Lower leg skin (tissue), 4 donors: ENCODE measurements at places on chromosomes 1 and 21. TPM values are rescaled to one million over a fixed set of nuclear protein-coding genes. Genes with fewer than 3 reads are reported as not detected.

HHIPL2 gene
- not detected for total RNA-seq

OR2T11 gene
- total RNA-seq, result not detected

SPATA45 gene
- not detected for total RNA-seq

SLFNL1 gene
- total RNA-seq, result 0.26 TPM

GBP1 gene
- total RNA-seq, result 11.5 TPM

DDI2 gene
- total RNA-seq, result 58.6 TPM

GJA9 gene
- 0.19 TPM for total RNA-seq

ARHGEF16 gene
- total RNA-seq, result 11.5 TPM

LCE2C gene
- 775 TPM for total RNA-seq

CAMK1G gene
- not detected for total RNA-seq

IL22RA1 gene
- total RNA-seq, result 34.7 TPM

OPRD1 gene
- not detected for total RNA-seq

OR2L8 gene
- total RNA-seq, result not detected

C1orf116 gene
- total RNA-seq, result 137 TPM

APOBEC4 gene
- not detected for total RNA-seq

ACTA1 gene
- 0.53 TPM for total RNA-seq

HAPLN2 gene
- total RNA-seq, result 0.80 TPM

CELA3A gene
- not detected for total RNA-seq

ATP5PO gene
- total RNA-seq, result 115 TPM

S100A9 gene
- 31.1 TPM for total RNA-seq

DNASE2B gene
- total RNA-seq, result not detected

PADI4 gene
- not detected for total RNA-seq

LHX8 gene
- total RNA-seq, result not detected

LCE6A gene
- total RNA-seq, result 207 TPM

ANKRD34A gene
- total RNA-seq, result 0.62 TPM
